ENCODE measurements at places on chromosomes 2 and 18. TPM values are rescaled to one million over a fixed set of nuclear protein-coding genes. Genes with fewer than 3 reads are reported as not detected.

The DNAJC5G gene
- total RNA-seq, result 0.77 TPM

- DNase-seq, result no peak
Observed at GRCh38 chr18:79622004-79622403, 57.6 kb upstream of the CTDP1 start.

The POTEI gene
- 0.16 TPM for total RNA-seq

- no peak for DNase-seq
Observed at GRCh38 chr2:135585586-135585985, 54.3 kb downstream of the R3HDM1 start.

The RAB6C gene
- not detected for total RNA-seq

DNA sequence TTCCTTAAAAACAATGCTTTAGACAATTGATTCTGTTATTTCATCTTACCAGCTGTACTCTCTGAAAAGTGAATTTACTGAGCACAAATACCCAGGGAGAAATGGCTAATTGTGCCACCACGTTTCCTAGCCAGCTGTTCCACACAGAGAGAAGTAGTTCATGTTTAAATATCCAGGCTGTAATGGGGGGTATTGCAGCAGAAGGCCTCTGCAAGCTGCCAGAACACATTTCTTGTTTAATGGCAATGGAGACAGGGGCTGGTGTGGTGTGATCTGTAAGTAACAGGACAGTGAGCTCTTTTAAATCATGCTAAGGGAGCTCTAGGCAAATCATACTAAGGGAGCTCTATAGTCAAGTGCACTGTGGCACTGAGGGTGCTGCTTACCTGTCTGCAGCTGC lies 809.2 kb downstream of the CNTNAP5 start:
- no peak for DNase-seq

The ANKRD30B gene
- total RNA-seq, result not detected

- DNase-seq, result peak; percentile 98
Observed at GRCh38 chr2:182715892-182716649, at the start of gene DNAJC10. Gene DNAJC10 (plus strand): TSS chr2:182716257. CDS start chr2:182718087, 1,830 bp downstream.

The IMPA2 gene
- 7.3 TPM for total RNA-seq

DNA sequence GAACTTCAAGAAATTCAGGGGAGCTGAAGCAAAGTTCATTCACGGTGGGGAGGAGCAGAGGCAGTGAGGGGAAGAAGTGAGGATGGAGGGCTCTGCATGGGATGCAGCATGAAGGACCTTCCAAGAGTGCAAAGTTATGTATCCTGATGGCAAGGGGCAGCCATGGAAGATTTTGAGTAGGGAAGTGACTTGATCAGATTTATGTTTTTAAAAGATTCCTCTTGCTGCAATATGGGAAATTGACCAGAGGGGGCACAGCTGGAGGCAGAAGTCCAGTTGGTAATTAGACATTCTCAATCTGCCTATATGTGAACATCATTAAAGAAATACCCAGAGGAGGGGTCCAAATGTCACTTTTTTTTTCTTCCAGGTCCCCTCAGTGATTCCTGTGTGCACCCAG lies 21.5 kb upstream of the ANXA4 start:
- peak; percentile 31 for DNase-seq

- DNase-seq, result peak; percentile 12
Observed at GRCh38 chr2:230512955-230513748, 97.2 kb downstream of the SP100 start.

DNA sequence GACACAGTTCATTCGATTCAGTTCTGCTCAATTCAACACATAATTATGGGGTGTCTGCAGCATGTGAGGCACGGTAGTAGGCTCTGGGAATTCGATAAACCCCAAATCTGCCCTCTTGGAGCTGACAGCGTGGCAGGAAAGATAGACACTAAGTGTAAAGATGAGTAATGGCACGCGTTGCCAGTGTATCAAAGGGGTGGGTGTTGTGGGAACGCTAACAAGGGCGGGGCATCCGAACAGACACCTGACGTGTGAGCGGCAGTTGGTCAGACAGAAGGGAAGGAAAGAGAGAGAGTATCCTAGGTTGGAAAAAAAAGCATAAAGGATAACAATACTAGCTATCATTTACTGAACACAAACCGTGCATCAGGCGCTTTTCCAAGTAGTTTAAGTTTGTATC lies 125.7 kb upstream of the HAAO start:
- DNase-seq, result no peak

DNA sequence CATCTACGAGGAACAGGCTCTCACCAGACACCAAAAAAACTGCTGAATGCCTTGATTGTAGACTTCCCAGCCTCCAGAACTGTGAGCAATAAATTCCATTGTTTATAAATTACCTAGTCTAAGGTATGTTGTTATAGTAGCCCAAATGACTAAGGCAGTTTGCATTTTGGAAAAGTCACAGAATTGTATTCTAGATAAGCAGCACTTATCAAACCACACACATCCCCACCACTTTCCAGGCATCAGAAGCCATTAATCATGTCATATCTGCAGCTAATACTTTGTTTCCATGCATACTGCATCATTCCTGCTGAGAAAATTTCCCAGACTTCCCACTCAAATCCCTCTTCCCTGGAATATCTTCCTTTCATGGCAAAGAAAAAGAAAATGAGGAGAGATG lies 187.2 kb downstream of the INO80D start:
- DNase-seq, result no peak

- peak; percentile 9 for DNase-seq
Observed at GRCh38 chr18:32439802-32440201, 30.9 kb downstream of the GAREM1 start.

DNA sequence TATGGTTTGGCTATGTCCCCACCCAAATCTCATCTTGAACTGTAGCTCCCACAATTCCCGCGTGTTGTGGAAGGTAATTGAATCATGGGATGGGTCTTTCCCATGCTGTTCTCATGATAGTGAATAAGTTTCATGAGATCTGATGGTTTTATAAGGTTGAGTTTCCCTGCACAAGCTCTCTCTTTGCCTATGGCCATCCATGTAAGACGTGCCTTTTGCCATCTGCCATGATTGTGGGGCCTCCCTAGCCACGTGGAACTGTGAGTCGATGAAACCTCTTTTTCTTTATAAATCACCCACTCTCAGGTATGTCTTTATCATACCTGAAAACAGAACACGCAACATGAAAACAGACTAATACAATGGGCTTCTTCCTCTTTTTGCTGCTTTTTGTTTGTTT lies 11.2 kb upstream of the C1D start:
- DNase-seq, result no peak

GRCh38 chr2:215366440-215367032 lies 54.7 kb downstream of the ATIC start:
- no peak for DNase-seq

The MAP2 gene
- 61.2 TPM for total RNA-seq

DNA sequence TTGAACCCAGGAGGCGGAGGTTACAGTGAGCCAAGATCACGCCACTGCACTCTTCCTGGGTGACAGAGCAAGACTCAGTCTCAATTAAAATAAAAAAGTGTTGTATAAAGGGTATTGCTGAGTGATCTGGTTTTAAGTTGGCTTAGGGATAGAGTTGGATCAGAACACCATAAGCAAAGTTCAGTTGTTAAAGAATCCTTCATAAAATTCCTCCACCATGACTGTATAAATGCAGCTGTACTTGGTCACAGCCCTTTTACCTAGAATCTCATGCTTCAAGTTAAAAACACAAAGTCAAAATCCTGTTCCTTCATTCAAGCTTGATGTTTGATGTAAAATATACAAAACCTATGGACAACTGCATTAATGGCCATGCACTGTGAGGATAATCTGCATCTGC lies 33.4 kb upstream of the PNO1 start:
- DNase-seq, result no peak

The PROKR1 gene
- total RNA-seq, result not detected

DNA sequence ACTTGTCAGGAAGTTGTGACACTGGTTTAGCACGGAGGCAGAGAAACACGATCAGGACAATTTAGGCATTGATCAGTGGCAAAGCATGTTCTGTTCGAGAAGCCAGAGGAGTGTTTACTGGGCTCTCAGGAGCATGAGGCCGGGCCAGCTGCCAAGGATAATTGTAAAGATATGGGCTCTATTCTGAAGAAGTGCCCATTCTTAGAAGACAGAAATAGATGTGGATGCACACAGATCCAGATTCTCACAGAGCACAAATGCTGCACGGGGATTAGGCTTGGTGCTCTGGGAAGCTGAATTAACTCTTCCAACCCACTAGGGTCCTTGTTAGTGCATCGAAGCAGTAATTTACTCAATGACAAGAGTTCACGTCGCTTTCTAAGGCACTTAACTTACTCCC lies 16.2 kb downstream of the AFF3 start:
- no peak for DNase-seq

The CRACDL gene
- 3.8 TPM for total RNA-seq

GRCh38 chr2:237980087-237980486 lies 13.3 kb downstream of the UBE2F start:
- peak; percentile 13 for DNase-seq

DNA sequence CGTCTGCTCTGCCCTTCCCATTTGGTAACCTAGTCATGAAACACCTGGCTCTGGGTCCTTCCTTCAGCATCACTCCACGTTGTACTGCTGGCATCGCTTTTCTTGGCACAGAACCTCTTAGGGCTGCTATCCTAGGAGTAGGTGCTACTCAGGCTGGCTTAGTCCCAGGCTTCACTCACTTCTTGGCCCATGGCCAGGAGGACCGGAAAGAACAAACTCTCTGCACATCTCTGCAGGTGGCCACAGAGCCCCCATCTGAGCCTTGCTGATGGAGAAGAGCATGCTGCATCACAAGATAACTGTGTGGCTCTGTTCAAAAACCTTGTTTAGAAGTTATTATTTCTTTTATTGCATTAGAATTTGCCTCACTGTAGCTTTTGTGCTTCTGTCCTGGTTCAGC lies 447.2 kb upstream of the TNP1 start:
- DNase-seq, result no peak

The ATP8B1 gene
- 100 TPM for total RNA-seq

GRCh38 chr2:24831221-24832072 lies 38.2 kb downstream of the CENPO start:
- DNase-seq, result no peak

DNA sequence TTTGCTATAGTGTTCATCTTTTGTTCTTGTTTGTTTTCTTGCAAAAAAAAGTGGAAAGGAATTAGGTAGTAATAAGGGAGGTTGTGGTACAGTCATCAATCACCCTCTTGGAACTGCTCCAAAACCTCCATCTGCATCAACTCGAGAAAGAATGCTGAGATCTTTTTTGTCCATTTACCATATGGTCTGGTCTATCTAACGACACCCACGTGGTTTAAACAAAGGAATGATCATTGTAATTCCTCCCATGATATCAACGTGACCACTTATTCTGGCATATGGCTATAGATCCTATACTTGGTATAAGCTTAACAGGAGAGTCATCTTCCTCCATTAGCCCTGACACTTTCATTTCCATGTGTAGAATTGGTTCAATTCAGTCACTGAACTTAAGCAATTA lies 1025.3 kb upstream of the NXPH2 start:
- no peak for DNase-seq

The TTC31 gene
- 20.1 TPM for total RNA-seq

DNA sequence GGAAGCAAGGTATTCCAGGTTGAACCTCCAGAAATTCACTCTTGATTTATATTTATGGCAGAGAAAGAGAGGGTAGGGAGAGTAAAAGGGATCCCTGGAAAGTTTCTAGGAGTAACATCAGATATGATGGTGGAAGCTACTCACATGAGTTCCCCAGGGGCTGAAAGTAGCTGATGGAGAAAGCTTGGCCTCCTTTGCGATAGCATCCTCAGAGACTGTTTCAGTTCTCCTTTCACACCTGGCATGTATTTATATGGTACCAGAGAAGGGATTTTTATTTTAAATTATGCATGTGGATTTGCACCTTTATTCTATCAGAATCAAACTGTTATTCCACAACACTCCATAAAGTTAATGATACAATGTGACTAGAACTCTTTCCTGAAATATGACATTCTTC lies 126.3 kb upstream of the OSR1 start:
- DNase-seq, result no peak

GRCh38 chr18:8996771-8997432 lies 105.6 kb upstream of the NDUFV2 start:
- DNase-seq, result no peak

DNA sequence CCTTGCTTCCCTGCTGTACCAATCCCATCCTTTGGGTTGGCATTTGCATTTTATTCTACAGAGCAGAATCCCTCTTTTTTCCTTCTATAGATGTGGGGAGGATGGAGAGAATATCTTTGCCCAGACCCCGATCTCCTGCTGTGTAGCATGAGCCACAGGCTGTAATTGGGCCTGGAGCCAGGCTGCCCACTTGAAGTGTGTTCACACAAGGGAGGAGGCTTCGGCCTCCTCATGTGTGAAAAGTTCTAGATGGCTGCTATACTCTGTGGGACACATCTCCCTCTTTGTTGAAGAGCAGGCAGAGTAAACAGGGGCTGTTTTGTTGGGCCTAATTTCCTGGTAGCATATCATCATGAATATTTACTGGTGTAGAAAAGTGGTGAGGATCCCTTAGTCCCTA lies 126.3 kb downstream of the XRCC5 start:
- DNase-seq, result no peak

The SULT1C4 gene
- 28.2 TPM for total RNA-seq

DNA sequence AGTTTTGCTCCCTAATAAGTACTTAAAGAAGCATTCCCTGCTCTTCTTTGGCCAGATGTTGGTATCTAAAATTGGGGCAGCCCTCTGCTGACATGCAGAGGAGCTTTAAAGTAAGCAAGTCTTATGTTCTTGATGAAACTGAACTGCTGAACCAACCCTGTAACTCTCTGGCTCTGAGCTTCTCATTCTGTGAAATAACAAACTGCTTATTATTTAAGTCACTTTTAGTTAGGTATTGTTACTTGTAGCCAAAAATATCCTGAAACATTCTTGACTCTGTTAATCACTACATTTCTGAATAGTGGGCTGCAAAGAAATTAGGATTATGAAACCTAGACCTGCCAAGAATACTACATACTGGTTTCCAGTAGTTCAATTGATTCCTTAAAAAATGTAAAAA lies 15.5 kb downstream of the PPP3R1 start:
- no peak for DNase-seq

- DNase-seq, result no peak
Observed at GRCh38 chr2:24919037-24919505, 966 bp downstream of the ADCY3 start.

DNA sequence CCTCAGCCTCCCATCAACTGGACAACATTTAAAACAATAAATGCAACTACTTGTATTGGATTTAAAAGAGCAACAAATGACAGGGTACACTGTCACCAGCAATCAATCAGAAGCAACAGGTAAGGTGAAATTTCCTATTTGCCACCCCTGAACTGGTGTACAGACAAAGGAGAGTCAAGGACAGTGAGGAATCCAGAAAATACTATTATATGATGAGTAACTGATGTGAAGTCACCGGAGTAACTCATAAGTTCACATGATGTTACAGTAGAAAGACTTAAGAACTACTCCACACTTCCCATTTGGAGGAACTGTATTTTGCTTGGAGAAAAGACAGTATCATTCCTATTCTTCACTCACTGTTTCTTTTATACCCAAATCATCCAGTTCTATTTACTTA lies 4.1 kb upstream of the STAT1 start:
- no peak for DNase-seq

DNA sequence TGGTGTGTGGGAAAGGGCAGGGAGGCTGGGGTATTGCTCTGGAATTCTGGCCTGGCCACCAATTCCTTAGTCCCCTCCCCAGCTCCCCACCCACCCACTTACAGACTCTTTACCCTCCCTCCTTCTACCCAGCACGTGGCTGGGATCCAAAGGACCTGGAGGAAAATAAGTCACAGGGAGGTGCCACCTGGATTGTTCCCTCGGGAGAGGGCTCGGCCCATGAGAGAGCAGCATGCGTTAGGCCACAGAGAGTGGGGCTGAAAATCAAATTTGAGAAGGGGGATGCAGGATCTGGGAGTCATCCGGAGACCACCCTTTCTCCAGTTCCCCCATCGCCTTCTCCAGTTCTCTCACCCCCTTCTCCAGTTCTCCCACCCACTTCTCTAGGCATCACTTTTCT lies 3.0 kb downstream of the ASPRV1 start:
- DNase-seq, result no peak

- no peak for DNase-seq
Observed at GRCh38 chr2:27903018-27903417, 12.5 kb downstream of the BABAM2 start.

Data from endothelial cell of umbilical vein (primary cell).